ENCODE measurements at places on chromosomes 12 and 14. TPM values are rescaled to one million over a fixed set of nuclear protein-coding genes. Genes with fewer than 3 reads are reported as not detected.

The CFAP251 gene
- total RNA-seq = 0.92 TPM

The IRAK3 gene
- 13.0 TPM for total RNA-seq

The TCL1B gene
- total RNA-seq = not detected

The KIF5A gene
- total RNA-seq = 3.2 TPM

The CLEC12A gene
- 1.5 TPM for total RNA-seq

The JAG2 gene
- 11.3 TPM for total RNA-seq

The GYS2 gene
- not detected for total RNA-seq

The VIPAS39 gene
- total RNA-seq = 14.1 TPM

The CACNA1C gene
- 48.5 TPM for total RNA-seq

The SLC10A1 gene
- total RNA-seq = not detected
